ENCODE measurements at places on chromosomes 6 and 20.
A peak's percentile ranks its signal among the peaks of the same experiment; 100 is the strongest.

DNA sequence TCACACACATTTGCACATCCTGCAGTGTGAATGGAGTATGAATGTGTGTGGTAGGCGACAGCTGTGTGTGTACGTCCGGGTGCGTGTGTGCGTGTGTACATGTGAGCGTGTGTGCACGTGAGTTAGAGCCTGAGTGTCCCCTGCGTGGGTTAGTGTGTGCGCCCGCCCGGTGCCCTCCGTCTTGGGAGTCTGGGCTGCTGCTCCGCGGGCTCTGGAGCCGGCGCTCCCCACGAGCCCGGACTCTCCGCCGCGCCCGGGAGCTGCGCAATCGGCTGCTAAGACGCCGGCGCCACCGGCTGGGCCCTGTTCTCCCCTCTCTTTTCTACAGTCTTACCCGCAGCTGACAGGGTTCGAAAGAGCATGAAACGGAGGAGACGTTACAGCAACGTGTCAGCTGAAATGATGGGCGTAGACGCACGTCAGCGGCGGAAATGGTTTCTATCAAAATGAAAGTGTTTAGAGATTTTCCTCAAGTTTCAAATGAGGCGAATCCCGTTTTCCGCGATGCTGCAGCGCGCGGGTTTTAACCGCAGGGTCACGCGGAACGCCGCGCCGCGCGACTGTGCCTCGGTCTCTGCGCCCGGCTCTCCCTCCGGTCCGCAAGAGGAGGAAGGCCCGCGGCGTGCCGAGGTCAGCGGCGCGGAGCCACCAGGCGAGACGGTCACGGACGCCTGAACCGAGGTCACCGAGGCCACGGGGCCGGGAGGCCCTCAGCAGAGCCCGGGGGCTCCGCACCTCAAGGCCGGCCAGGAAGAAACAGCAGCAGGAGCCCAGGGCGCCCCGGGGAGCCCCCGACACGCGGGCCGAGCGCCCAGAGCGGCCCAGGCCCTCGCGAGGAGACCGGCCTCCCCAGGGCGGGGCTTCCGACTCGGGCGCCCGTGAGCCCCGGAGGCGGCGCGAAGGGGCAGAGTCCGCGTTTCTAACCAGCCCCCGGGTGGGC lies 95.3 kb upstream of the BHLHE23 start:
- DNase-seq, result peak; percentile 13

DNA sequence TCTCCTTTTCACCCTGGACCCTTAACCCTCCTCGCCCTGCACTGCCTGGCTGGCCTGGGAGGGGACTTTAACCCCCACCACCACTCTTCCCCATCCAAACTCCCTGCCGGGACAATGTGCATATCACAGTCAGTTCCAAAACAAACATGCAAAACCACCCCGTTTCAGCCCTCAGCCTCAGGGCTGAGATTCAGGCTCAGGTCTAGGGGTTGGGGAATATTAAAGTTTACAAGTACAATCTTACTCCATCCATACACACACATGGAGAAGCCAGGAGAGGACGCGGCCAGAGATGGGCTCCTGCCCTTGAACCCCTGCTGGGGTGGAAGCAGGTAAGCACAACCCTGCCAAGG lies 534 bp downstream of the KIAA1755 start:
- DNase-seq, result no peak

- no peak for DNase-seq
Measured at GRCh38 chr6:163231356-163232014, 183.0 kb upstream of the QKI start.

- no peak for DNase-seq
Measured at GRCh38 chr6:1327630-1328029, 15.7 kb downstream of the FOXQ1 start.

- no peak for DNase-seq
Measured at GRCh38 chr6:119627908-119628669, 278.5 kb upstream of the MAN1A1 start.

DNA sequence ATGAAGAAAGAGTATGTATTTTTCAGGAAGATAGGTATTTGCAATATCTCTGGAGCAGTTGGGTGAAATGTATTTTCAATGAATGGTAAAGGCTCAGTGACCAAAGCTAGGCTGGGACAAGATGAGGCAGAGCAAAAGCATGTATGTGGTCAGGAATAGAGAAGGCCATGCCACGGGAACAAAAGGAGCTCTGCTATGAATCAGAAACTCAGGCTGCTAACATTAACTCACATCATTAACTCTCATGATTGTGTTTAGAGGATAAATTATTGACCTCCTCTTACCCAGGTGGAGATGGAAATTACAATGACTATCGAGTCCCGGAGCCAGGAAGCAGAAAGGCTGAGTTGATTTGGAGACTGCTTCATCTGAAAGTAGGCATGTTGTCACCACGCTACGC lies 220.2 kb downstream of the FUT9 start:
- no peak for DNase-seq

GRCh38 chr6:7701212-7701834 lies 24.6 kb upstream of the BMP6 start:
- DNase-seq, result peak; percentile 86

- no peak for DNase-seq
Measured at GRCh38 chr6:71523548-71523947, 234.9 kb downstream of the OGFRL1 start.

- DNase-seq, result peak; percentile 28
Measured at GRCh38 chr6:38714239-38715015, 684 bp upstream of the DNAH8 start.

GRCh38 chr6:53287336-53288225 lies 61.2 kb downstream of the ELOVL5 start:
- no peak for DNase-seq

GRCh38 chr6:118171852-118172251 lies 264.8 kb downstream of the SLC35F1 start:
- DNase-seq, result no peak

GRCh38 chr20:40085513-40085912 lies 603.5 kb downstream of the MAFB start:
- DNase-seq, result no peak

DNA sequence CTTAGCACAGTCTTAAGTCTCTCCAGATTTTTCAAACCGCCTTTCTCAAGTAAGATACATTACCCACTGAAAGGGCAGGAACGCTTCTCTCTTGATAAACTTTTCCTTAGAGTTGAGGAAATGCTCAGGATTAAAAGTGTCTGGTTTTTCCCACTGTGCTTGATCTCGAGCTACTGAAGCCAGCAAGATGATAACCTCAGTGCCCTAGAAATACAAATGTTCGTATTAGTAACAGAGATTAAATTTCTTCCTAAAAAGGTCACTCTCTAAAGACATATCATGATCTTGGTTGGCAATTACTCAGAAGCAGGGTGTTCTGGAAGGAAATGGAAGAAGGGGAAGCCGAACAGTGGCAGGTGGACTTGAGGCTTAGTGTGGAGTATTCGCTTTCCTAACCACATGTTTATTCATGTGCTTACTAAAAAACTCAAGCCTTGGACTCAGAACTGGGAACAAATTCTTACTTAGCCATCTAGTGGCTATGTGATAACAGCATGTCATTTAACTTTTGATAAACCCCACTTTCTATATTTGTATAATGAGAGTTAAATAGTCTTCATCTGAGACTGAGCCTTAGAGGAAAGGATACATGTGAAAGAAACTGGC lies 20.1 kb downstream of the C6orf141 start:
- no peak for DNase-seq

DNA sequence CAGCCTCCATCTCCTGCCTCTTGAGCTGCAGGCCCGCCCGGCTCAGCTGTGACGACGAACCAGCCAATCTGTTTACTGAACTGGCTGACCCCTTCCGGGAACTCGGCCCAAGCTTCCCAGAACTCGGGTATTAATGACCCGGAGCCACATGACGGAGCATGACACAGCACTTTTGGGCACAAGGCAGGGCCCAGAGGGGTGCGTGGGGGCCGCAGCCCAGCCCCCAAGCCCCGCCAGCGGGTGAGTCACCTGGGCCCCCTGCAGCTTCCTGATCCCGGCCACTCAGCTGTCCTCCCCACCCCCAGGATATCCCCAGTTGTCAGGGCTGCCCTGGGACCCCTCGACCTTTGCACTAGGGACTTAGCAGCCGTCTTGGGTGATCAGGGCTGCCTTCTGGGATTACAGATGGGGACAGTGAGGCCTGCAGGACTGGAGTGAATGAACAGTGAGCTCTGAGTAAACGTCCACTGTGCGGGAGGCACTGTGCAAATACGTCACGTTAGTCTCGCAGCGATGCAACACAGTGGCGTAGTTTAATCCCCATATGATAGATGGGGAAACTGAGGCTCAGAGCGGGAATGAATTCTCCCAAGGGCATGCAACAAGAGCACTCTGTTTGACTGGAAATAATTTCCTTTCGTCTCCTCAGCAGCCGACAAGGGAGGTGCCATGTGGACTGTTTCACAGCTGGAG lies 102.1 kb downstream of the CEBPB start:
- DNase-seq, result peak; percentile 95

- DNase-seq, result no peak
Measured at GRCh38 chr20:11882651-11883050, 35.0 kb upstream of the BTBD3 start.

DNA sequence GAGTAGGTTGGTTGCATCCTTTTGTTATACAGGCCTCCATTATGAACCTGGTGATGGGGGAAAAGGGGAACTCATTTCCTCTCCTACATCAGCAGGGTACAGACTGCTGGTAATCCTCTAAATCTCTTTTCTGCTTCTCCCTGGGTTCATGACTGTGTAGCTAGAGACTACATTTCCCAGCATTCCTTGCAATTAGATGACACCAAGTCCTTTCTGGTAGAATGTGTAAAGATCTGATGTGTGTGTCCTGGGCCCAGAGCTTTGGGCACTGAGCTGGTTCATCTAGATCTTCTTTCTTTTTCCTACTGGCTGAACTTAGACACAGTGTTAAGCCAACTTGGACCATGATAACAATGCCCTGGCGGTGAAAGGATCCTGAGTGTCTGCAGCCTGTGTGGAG lies 104.7 kb upstream of the IFNGR1 start:
- no peak for DNase-seq

DNA sequence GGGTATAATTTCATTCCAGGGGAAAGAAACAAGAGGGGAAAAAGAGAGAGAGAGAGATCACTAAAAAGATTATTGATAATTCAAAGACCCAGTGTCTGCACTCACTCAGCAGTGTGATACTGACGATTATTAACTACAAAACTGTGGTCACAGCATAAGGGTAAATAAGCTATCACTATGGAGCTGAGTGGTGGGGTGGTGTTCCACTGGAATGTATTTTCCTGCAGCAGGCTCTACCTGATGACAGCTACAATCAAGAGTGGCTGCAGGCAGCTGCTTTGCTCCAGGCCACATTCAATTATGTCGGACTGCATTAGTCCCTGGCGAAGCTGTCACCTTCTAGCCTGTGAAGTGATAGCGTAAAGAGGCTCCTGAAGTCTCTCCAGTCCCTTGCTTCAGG lies 122.2 kb upstream of the TFAP2D start:
- DNase-seq, result no peak

- DNase-seq, result no peak
Measured at GRCh38 chr20:60381643-60382400, 423.6 kb downstream of the CDH26 start.

- DNase-seq, result peak; percentile 59
Measured at GRCh38 chr6:108113557-108114519, 39.3 kb upstream of the OSTM1 start.
